ENCODE measurements at places on chromosomes 7 and 10. TPM values are rescaled to one million over a fixed set of nuclear protein-coding genes. Genes with fewer than 3 reads are reported as not detected.

Gene LEP
- not detected for total RNA-seq

- no peak overlapping the region for H3K4me3 ChIP-seq
- no peak for DNase-seq
- H3K27me3 ChIP-seq: no peaks in the 10 kb centered on the region
- no peaks in the 10 kb centered on the region for H3K4me1 ChIP-seq
- no peaks in the 10 kb centered on the region for H3K36me3 ChIP-seq
Measured at GRCh38 chr10:110772454-110773025, 99.2 kb upstream of the PDCD4 start.

GRCh38 chr10:132419538-132420468, 22.8 kb downstream of the PWWP2B start:
- no peaks in the 10 kb centered on the region for H3K27me3 ChIP-seq
- H3K4me3 ChIP-seq: no peak overlapping the region
- no peaks in the 10 kb centered on the region for H3K36me3 ChIP-seq
- peaks cover 88% of the 10 kb centered on the region for H3K4me1 ChIP-seq

DNA sequence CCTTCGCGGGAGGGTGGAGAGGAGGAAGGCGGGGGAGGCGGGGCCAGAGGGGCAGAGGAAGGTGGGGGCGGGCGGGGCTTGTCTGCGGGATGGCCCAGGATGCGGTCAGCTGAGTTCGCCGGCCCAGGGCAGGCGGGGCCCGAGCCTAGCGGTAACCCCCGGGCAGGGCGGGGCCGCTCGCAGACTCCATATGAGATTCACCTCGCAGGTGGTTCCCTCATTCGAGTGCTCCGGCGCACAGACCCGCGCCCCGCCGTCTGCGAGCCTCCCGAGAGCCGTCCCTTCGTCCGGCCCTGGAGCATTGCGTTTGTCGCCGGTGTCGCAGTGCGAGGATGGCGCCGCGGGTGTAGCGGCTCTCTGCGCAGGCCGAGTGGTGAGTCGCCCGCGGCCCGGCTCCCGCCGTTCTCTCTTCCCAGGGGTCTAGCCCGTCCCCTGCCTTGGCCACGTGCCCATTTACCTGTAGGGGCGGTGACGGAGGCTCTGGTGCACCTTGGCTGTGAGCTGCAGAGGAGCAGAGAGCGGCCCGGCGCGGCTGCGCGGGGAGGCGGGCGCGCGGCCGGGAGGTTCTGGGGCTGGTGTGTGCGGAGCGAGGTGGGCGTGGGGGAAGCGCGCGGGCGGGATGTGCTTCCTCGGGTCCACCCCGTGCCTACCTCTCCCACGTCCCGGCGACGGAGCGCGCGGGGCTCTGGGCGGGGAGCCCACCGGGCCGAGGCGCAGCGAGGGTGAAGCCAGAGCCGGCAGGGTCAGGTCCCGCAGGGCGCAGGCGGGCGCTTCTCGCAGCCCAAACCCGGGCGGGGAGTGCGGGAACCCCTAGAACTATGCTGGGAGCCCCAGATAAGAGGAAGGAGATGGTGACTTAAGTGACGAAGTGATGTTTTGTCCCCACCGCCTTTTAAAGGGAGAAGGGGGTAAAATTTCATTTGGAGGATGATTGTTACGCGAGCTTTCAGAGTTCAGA, at the start of gene UPP1:
TSS of gene UPP1 (plus strand) at position 220 of the 958 bp plus-strand sequence. CDS start 5,519 bp downstream, outside the sequence.
- DNase-seq: peak; percentile 22
- peaks cover 10% of the 10 kb centered on the region for H3K4me1 ChIP-seq
- H3K27ac ChIP-seq: peak within 1 kb of the TSS; percentile 52
- no peaks in the 10 kb centered on the region for H3K36me3 ChIP-seq
- peaks cover 46% of the 10 kb centered on the region for H3K27me3 ChIP-seq
- peak within 1 kb of the TSS; percentile 48 for H3K4me3 ChIP-seq

Gene LLCFC1
- not detected for total RNA-seq

DNA sequence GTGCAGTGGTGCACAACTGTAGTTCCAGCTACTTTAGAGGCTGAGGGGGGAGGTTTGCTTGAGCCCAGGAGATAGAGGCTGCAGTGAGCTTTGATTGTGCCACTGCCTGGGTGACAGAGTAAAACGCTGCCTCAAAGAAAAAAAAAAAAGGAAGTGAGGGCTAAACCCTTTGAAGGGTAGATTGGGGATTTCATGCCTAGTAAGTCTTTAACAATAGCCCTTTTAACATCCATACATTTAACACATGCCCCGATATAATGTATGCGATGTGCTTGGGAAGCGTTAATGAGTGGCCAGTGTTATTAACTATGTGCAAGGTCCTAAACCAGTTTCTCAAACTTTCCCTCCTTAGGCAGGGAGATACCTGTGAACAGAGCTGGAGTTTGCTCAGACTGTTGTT, 229.2 kb upstream of the HPS1 start:
- no peaks in the 10 kb centered on the region for H3K36me3 ChIP-seq
- no peak overlapping the region for H3K27ac ChIP-seq
- no peak overlapping the region for H3K4me3 ChIP-seq
- no peak for DNase-seq

DNA sequence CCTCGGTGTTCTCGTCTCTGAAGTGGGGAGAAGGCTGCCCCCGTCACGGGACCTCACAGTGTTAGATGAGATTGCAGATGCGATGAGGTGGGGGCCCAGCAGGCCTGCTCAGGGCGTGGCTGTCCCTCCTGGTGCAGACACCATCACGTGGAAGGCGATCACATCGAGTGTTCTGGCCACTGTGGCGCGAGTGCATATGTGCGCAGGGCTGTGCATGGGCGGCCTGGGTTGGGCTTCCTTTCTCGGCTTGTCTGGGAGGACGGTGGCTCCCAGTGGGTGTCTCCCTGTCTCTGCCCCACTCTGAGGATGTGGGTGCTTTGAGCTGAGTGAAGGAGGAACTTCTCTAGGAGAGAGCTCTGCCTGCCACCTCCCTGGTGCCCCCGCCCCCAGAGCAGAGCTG, 83.1 kb downstream of the LHPP start:
- H3K4me1 ChIP-seq: peaks cover 36% of the 10 kb centered on the region
- H3K27ac ChIP-seq: no peak overlapping the region
- no peaks in the 10 kb centered on the region for H3K27me3 ChIP-seq
- H3K36me3 ChIP-seq: no peaks in the 10 kb centered on the region
- peak; percentile 40 for DNase-seq

GRCh38 chr7:39952803-39953202, 2.7 kb downstream of the CDK13 start:
- peaks cover 10% of the 10 kb centered on the region for H3K4me1 ChIP-seq
- H3K27ac ChIP-seq: no peak overlapping the region
- H3K4me3 ChIP-seq: peak overlapping the region; percentile 87
- DNase-seq: no peak
- no peaks in the 10 kb centered on the region for H3K36me3 ChIP-seq

GRCh38 chr10:99682752-99683151, 23.4 kb downstream of the ENTPD7 start:
- peaks cover 7% of the 10 kb centered on the region for H3K36me3 ChIP-seq
- no peak overlapping the region for H3K27ac ChIP-seq
- no peak for DNase-seq
- H3K27me3 ChIP-seq: no peaks in the 10 kb centered on the region

- no peak for DNase-seq
- peaks cover 3% of the 10 kb centered on the region for H3K36me3 ChIP-seq
- H3K4me3 ChIP-seq: no peak overlapping the region
- no peaks in the 10 kb centered on the region for H3K27me3 ChIP-seq
- no peaks in the 10 kb centered on the region for H3K4me1 ChIP-seq
Measured at GRCh38 chr7:93307943-93308342, 75.8 kb downstream of the VPS50 start.

Gene SP8
- total RNA-seq: not detected

- no peak overlapping the region for H3K4me3 ChIP-seq
- peak; percentile 78 for DNase-seq
- peaks cover 2% of the 10 kb centered on the region for H3K4me1 ChIP-seq
Measured at GRCh38 chr10:116756277-116756676, 13.9 kb upstream of the HSPA12A start.

Gene FKBP6
- not detected for total RNA-seq

- H3K27me3 ChIP-seq: no peaks in the 10 kb centered on the region
- no peak overlapping the region for H3K27ac ChIP-seq
- H3K4me3 ChIP-seq: no peak overlapping the region
- DNase-seq: peak; percentile 89
Measured at GRCh38 chr7:73871163-73872011, 10.4 kb downstream of the TMEM270 start.

DNA sequence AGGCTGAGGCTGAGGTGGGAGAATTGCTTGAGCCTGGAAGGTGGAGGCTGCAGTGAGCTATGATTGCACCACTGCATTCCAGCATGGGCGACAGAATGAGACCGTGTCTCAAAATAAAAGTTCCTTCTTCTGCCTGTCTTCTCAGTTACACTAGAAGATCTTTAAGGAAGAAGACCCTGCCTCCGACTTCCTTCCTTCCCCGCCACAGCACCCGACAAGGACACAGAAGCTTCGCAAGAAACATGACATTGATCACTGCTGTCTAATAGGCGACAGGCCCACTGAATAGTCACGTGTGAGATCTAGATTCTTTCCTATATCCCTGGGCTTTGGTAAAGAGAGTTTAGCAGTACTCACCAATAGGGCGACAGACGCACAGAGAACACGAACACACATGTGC, 118.2 kb downstream of the PRPF18 start:
- peak overlapping the region; percentile 29 for H3K27ac ChIP-seq
- H3K27me3 ChIP-seq: no peaks in the 10 kb centered on the region
- H3K4me1 ChIP-seq: peaks cover 58% of the 10 kb centered on the region
- H3K36me3 ChIP-seq: peaks cover 31% of the 10 kb centered on the region
- DNase-seq: no peak

Gene CPEB3
- 2.0 TPM for total RNA-seq

GRCh38 chr10:67076144-67076543, 150.3 kb downstream of the LRRTM3 start:
- no peak overlapping the region for H3K4me3 ChIP-seq
- no peaks in the 10 kb centered on the region for H3K4me1 ChIP-seq
- no peak for DNase-seq
- no peak overlapping the region for H3K27ac ChIP-seq
- no peaks in the 10 kb centered on the region for H3K36me3 ChIP-seq

GRCh38 chr10:126369125-126369710, 19.1 kb downstream of the ADAM12 start:
- no peaks in the 10 kb centered on the region for H3K36me3 ChIP-seq
- H3K4me3 ChIP-seq: no peak overlapping the region
- H3K27ac ChIP-seq: peak overlapping the region; percentile 56

- H3K36me3 ChIP-seq: no peaks in the 10 kb centered on the region
- H3K4me3 ChIP-seq: no peak overlapping the region
- H3K27me3 ChIP-seq: no peaks in the 10 kb centered on the region
- no peak overlapping the region for H3K27ac ChIP-seq
Measured at GRCh38 chr7:137760111-137760510, 86.7 kb downstream of the DGKI start.

GRCh38 chr10:112823007-112823406, 127.0 kb upstream of the TCF7L2 start:
- H3K36me3 ChIP-seq: peaks cover 6% of the 10 kb centered on the region
- no peak overlapping the region for H3K27ac ChIP-seq
- no peak for DNase-seq
- no peaks in the 10 kb centered on the region for H3K27me3 ChIP-seq
- H3K4me3 ChIP-seq: no peak overlapping the region
- no peaks in the 10 kb centered on the region for H3K4me1 ChIP-seq

GRCh38 chr7:157585113-157585861, 248.5 kb downstream of the DNAJB6 start:
- H3K27ac ChIP-seq: peak overlapping the region; percentile 25
- H3K27me3 ChIP-seq: peaks cover 32% of the 10 kb centered on the region
- no peak overlapping the region for H3K4me3 ChIP-seq
- peaks cover 5% of the 10 kb centered on the region for H3K4me1 ChIP-seq
- DNase-seq: peak; percentile 36

Gene ASIC3
- 1.3 TPM for total RNA-seq

- H3K27ac ChIP-seq: peak within 1 kb of the TSS; percentile 67
- H3K4me3 ChIP-seq: peak within 1 kb of the TSS; percentile 49
- peak; percentile 84 for DNase-seq
- H3K36me3 ChIP-seq: peaks cover 18% of the 10 kb centered on the region
- peaks cover 38% of the 10 kb centered on the region for H3K4me1 ChIP-seq
- no peaks in the 10 kb centered on the region for H3K27me3 ChIP-seq
Measured at GRCh38 chr7:1087952-1088920, at the start of gene GPER1. GPER1 (plus strand) TSS chr7:1088113; CDS start chr7:1091729, 3,616 bp downstream.

Gene TUBB8
- 0.09 TPM for total RNA-seq

DNA sequence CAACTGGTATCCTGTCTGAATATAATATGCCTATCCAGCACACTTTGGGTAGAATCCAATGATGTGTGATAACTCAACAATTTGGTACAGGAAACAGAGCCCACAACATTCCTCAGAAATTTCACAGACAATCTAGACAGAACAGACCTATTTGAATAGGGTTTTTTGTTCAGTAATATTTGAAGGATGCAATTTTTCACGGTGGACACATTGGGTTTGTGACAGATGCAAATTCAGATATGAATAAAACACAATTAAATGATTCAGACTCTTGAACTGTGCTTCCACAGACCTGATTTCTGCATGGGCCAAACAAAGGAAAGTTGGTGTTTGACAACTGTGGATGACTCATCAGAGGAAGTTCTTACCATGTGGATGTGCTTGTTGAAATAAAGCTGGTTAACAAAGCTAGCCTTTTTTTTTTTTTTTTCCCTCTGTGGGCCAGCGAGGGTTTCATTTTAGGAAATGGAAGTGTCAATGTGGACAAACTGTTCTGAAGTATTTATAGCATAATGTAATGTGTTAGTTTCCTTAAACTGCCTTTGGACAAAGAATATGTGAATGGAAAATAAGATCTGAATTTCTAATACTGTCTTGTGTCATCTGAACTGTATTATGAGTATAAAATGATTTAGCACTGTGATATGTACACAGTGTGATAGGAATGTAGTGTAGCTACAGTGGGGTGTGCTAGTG, 43.2 kb upstream of the FAM133B start:
- peaks cover 3% of the 10 kb centered on the region for H3K36me3 ChIP-seq
- H3K27me3 ChIP-seq: no peaks in the 10 kb centered on the region
- H3K4me3 ChIP-seq: no peak overlapping the region
- H3K4me1 ChIP-seq: peaks cover 5% of the 10 kb centered on the region
- peak overlapping the region; percentile 77 for H3K27ac ChIP-seq
- DNase-seq: peak; percentile 93

Gene SPDYE6
- not detected for total RNA-seq

GRCh38 chr7:42164881-42165428, 72.1 kb downstream of the GLI3 start:
- peaks cover 2% of the 10 kb centered on the region for H3K36me3 ChIP-seq
- no peak overlapping the region for H3K4me3 ChIP-seq
- DNase-seq: no peak
- H3K4me1 ChIP-seq: peaks cover 5% of the 10 kb centered on the region
- no peak overlapping the region for H3K27ac ChIP-seq

- H3K27me3 ChIP-seq: no peaks in the 10 kb centered on the region
- no peak for DNase-seq
- H3K4me1 ChIP-seq: peaks cover 12% of the 10 kb centered on the region
- H3K27ac ChIP-seq: no peak overlapping the region
- H3K36me3 ChIP-seq: peaks cover 11% of the 10 kb centered on the region
Measured at GRCh38 chr7:128021366-128021765, 9.9 kb downstream of the LRRC4 start.

DNA sequence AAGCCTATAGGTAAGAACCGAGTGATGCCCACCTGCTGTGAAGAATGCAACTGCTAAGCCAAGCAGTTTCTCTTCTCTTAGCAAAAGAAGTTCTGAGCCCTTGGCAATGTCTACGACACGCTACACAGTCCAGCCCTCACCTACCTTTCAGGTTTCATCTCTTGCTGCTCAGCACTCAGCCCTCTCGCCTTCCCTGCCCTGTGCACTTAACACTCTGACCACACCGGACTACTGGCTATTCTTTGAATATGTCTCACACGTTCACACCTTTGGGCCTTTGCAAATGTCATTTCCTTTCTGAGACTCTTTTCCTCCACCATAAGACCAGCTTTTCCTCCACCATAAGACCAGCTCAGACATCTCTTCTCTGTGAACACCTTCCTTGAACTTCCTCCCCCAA, 67.0 kb upstream of the ITGB1 start:
- no peak overlapping the region for H3K4me3 ChIP-seq
- no peaks in the 10 kb centered on the region for H3K27me3 ChIP-seq
- no peak overlapping the region for H3K27ac ChIP-seq
- no peaks in the 10 kb centered on the region for H3K36me3 ChIP-seq
- DNase-seq: no peak
- H3K4me1 ChIP-seq: peaks cover under 1% of the 10 kb centered on the region

Data from muscle of leg (tissue), 16 donors.